Muscle of leg (tissue), 16 donors: ENCODE measurements at places on chromosomes 2 and 18. TPM values are rescaled to one million over a fixed set of nuclear protein-coding genes. Genes with fewer than 3 reads are reported as not detected.

GRCh38 chr18:32822197-32822596, 49.4 kb upstream of the KLHL14 start:
- H3K4me3 ChIP-seq = no peak overlapping the region
- H3K27ac ChIP-seq = no peak overlapping the region
- H3K4me1 ChIP-seq = no peaks in the 10 kb centered on the region
- H3K36me3 ChIP-seq = no peaks in the 10 kb centered on the region
- H3K27me3 ChIP-seq = no peaks in the 10 kb centered on the region
- no peak for DNase-seq

GRCh38 chr2:60958800-60959199, 58.7 kb upstream of the PEX13 start:
- no peak overlapping the region for H3K4me3 ChIP-seq
- no peaks in the 10 kb centered on the region for H3K4me1 ChIP-seq
- H3K27me3 ChIP-seq = no peaks in the 10 kb centered on the region
- H3K27ac ChIP-seq = no peak overlapping the region
- no peaks in the 10 kb centered on the region for H3K36me3 ChIP-seq
- DNase-seq = no peak

Gene EIPR1
- total RNA-seq = 19.0 TPM

DNA sequence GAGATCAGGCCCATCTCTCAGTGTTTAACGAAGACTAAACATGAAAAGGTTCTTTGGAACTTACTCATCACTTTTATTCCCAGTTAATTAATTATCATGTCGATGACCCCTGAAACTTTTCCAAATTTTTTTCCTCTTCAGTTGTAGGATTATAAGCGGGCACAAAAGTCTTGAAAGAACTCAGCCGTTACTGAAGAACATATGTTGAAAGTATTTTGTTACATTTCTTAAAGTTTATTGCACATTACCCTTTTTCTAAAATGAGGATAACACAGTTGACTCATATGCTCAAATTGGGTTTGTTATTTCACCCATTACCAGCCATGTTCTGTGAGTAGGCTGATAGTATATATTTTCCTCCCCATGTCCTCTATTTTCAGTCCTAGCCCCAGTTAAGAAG, 75.9 kb upstream of the COL3A1 start:
- H3K27ac ChIP-seq = no peak overlapping the region
- no peaks in the 10 kb centered on the region for H3K36me3 ChIP-seq
- DNase-seq = no peak
- no peaks in the 10 kb centered on the region for H3K27me3 ChIP-seq

- peaks cover 14% of the 10 kb centered on the region for H3K4me1 ChIP-seq
- H3K36me3 ChIP-seq = no peaks in the 10 kb centered on the region
- H3K4me3 ChIP-seq = no peak overlapping the region
Observed at GRCh38 chr2:197205585-197206215, 104.9 kb downstream of the ANKRD44 start.

- DNase-seq = peak; percentile 10
- no peak overlapping the region for H3K4me3 ChIP-seq
- no peaks in the 10 kb centered on the region for H3K36me3 ChIP-seq
- H3K4me1 ChIP-seq = peaks cover 8% of the 10 kb centered on the region
- no peaks in the 10 kb centered on the region for H3K27me3 ChIP-seq
- no peak overlapping the region for H3K27ac ChIP-seq
Observed at GRCh38 chr2:118387509-118387908, 299.2 kb downstream of the INSIG2 start.
